ENCODE measurements at places on chromosomes 1 and 21. TPM values are rescaled to one million over a fixed set of nuclear protein-coding genes. Genes with fewer than 3 reads are reported as not detected.

DNA sequence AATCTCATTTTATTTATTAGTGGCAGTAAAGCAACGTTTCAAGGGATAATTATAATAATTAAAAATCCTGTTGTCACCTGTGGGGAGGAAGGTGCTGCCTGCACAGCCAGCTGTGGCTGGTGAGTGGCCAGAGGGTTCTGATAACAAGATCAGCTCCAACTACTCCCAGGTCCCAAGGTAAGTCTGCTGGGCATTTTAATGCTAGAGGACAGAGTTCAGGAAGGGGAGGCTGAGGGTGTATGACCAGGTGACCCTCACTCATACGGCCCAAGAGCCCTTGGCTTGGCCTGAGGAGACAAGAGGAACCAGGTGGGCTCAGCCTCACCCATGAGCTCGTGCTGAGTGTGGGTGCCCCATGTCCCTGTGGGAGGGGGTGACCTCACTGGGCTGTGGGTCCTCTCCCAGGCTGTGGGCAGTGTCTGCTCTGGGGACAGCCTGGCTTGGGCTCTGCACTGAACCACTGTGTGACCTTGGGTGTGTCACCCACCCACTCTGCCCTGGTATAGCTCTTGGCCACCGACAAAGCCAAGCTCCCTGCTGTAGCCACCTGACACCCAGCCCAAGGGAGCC is 223.8 kb downstream of the PTPRU start:
- no peaks in the 10 kb centered on the region for H3K36me3 ChIP-seq
- no peaks in the 10 kb centered on the region for H3K4me1 ChIP-seq

GRCh38 chr1:14653461-14653960 is 55.0 kb downstream of the KAZN start:
- no peaks in the 10 kb centered on the region for H3K4me1 ChIP-seq
- DNase-seq, result peak; percentile 50
- no peaks in the 10 kb centered on the region for H3K36me3 ChIP-seq
- no peak overlapping the region for H3K4me3 ChIP-seq

GRCh38 chr1:42765832-42766740 is 742 bp downstream of the P3H1 start:
- DNase-seq, result peak; percentile 64
- H3K27me3 ChIP-seq, result no peaks in the 10 kb centered on the region
- H3K4me1 ChIP-seq, result peaks cover 6% of the 10 kb centered on the region
- H3K27ac ChIP-seq, result no peak overlapping the region
- H3K4me3 ChIP-seq, result no peak overlapping the region

DNA sequence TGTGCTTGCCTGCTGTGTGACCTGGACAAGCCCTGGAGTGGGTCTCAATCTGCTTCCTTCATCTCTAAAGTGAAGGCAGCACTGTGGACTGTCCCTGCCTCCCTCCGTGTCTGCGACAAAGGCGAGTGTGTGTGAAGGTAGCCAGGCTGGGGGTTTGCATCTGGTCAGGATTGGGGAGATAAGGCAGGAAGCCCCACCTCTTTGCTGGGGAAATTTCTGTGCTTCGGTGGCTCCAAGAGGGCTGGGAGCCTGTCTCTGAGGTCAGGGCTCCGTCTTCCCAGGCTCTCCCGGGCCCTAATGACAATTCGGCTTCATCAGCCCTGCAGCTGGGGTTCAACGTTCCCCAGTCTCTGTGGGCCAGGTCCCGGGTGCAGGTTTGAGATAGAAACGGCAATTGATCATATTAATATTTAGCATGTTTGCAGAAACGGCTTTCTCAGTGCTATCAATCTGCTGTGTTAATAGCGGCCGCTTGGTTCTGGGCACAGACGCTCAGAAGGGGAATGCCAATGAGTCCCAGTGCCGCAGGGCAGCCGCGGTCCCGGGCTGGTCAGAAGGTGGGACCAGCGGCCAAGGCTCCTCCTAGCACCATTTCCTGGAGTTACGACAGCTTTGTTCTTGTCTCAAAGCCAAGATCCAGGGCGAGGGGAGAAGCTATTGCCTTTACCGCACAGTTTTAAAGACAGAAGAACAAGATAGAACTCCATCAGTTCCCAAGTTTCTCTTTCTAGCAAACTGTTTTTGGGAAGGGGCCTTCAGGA is 105.7 kb downstream of the PRDM16 start:
- H3K27me3 ChIP-seq, result no peaks in the 10 kb centered on the region
- peaks cover 4% of the 10 kb centered on the region for H3K36me3 ChIP-seq
- H3K4me3 ChIP-seq, result no peak overlapping the region
- H3K27ac ChIP-seq, result no peak overlapping the region
- no peak for DNase-seq

- H3K27me3 ChIP-seq, result peaks cover 11% of the 10 kb centered on the region
- DNase-seq, result peak; percentile 87
- no peak overlapping the region for H3K27ac ChIP-seq
- H3K4me1 ChIP-seq, result peaks cover 10% of the 10 kb centered on the region
- H3K4me3 ChIP-seq, result no peak overlapping the region
These were observed 3.3 kb downstream of the NCMAP start for GRCh38 chr1:24558902-24559791.

GRCh38 chr1:45152126-45152525 is 54.3 kb downstream of the ZSWIM5 start:
- no peak overlapping the region for H3K27ac ChIP-seq
- DNase-seq, result no peak
- H3K27me3 ChIP-seq, result peaks cover 41% of the 10 kb centered on the region
- H3K36me3 ChIP-seq, result no peaks in the 10 kb centered on the region
- H3K4me1 ChIP-seq, result no peaks in the 10 kb centered on the region

- H3K27me3 ChIP-seq, result no peaks in the 10 kb centered on the region
- no peaks in the 10 kb centered on the region for H3K4me1 ChIP-seq
- no peak overlapping the region for H3K27ac ChIP-seq
- no peak overlapping the region for H3K4me3 ChIP-seq
These were observed 305.4 kb downstream of the GRIK1 start for GRCh38 chr21:29634418-29634817.

- H3K4me3 ChIP-seq, result no peak overlapping the region
- no peaks in the 10 kb centered on the region for H3K36me3 ChIP-seq
- peaks cover 68% of the 10 kb centered on the region for H3K27me3 ChIP-seq
- no peak for DNase-seq
These were observed 127.8 kb upstream of the ADAR start for GRCh38 chr1:154735804-154736168.

- no peaks in the 10 kb centered on the region for H3K36me3 ChIP-seq
- H3K27ac ChIP-seq, result peak overlapping the region; percentile 60
- DNase-seq, result peak; percentile 91
- H3K4me3 ChIP-seq, result no peak overlapping the region
These were observed 107.0 kb downstream of the RHOU start for GRCh38 chr1:228842094-228842775.

DNA sequence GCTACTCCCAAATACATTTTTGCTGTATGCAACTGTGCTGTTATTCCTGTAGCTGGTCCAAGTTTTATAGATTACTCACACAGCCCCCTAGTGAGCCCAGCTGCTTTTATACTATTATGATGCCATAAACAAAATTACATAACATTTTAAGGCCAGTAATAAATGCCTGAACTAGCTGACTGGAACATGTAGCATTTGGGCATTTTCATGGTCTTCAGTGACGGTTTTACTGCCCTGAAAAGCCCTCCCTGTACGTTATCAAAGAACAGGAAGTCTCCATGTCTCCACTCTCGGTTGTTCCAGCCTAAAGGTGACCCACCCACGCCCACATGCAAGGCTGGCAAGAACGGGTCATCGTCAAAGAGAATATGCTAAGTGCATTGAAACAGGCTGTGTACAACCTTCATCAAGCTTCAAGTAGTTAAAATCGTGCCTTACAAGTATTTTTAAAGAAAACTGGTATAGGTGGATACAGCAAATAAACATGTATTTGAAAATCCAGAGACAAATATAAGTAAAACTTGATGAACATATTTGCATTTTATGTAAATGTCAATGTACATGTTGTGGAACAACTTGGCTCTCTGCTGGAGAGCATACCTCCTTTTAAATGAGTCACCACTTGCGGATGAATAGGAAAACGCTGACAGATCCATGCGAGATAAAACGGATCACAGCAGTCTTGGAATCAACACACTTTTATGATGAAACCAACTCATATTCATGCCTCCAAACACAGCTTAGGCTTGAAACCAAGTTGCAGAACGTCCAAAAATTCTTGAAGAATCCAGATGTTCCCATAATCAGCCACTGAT is 520.5 kb downstream of the SMYD3 start:
- peak; percentile 93 for DNase-seq
- no peaks in the 10 kb centered on the region for H3K27me3 ChIP-seq
- no peaks in the 10 kb centered on the region for H3K36me3 ChIP-seq
- H3K4me3 ChIP-seq, result peak overlapping the region; percentile 12

The SH2D5 gene
- 14.0 TPM for total RNA-seq

The TAS1R1 gene
- not detected for total RNA-seq

The ADGRL2 gene
- 3.4 TPM for total RNA-seq
